ENCODE measurements at places on chromosomes 6 and 20.

DNA sequence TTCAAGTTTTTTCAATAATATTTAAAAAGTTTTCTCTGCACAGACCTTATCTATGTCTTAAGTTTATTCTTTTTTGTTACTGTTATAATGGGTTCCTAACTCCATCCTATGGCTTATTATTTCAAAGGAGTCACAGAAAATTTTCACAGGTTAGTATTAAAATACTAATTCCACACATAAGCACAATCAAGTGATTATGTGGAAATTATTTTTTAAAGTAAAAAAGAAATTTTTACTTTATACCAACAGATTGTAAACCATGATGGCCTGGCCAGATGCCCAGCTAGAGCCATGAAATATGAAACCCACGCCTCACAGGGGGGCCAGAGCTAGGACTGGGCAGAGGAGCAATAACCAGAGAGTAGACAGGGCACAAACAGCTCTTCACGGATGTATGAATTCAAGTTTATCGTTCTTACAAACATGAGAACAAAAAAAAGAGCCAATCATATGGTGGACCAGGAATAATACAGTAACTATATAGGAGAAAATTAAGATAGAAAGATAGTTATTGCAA is 34.0 kb downstream of the NUDT3 start:
- DNase-seq, result no peak

GRCh38 chr6:76441875-76442274 is 369.4 kb upstream of the IMPG1 start:
- no peak for DNase-seq

- no peak for DNase-seq
Observed at GRCh38 chr6:89007209-89008000, 44.0 kb upstream of the RNGTT start.

DNA sequence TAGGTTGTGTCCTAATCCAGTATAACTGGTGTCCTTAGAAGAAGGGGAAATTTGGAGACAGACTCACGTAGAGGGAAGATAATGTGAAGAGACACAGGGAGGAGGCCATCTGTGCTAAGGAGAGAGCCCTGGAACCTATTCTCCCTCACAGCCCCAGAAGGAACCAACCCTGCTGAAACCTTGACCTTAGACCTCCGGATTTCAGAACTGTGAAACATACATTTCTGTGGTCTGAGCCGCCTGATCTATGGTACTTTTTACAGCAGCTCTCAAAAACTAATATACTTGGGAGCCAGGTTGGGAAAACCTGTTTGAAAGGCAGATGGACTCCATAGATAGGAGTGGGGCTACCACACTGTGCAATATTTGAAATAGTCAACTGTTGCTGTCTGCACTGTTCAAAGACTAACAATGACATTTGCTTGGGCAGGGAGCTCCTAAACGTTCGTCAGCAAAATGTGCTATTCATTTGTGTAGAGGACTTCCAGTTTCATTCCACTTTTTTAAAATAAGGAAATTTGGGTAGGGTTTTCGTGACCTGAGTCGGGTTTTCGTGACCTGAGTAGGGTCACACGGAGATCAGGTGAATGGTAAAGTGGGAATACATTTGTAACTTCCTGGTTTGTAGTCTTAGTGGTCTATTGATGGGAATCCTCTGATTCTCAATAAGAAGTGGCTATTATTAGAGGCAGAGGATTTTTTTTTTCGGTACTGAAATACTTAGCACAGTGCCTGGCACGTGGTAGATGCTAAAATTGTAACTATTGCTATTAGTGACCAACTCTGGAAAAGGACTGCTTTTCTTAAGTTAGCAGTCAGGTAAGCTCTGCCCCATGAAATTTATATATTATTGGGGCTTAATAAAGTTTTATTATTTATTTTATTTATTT is 11.4 kb downstream of the TAGAP start:
- no peak for DNase-seq

GRCh38 chr6:46323312-46323965 is 152.7 kb upstream of the ENPP5 start:
- no peak for DNase-seq

- DNase-seq, result no peak
Observed at GRCh38 chr6:88157106-88157505, 9.0 kb downstream of the CNR1 start.

DNA sequence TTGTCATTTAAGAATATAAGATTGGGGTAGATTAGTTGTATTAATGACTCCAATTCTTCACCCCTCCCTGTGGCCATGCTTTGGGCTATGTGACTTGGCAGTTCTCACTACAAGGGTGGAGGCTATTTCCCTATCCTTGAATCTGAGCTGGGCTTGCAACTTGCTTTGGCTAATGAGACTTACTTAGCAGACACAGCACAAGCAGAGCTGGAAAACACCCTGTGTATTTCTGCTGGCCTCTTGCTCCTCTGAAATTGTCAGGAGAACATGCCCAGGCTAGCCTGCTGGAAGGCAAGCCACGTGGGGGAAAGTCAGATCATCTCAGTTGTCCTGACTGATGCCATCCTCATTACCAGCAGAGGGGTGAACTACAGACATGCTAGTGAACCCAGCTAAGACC is 126.5 kb upstream of the HDGFL1 start:
- no peak for DNase-seq

- DNase-seq, result peak; percentile 75
Observed at GRCh38 chr20:32902456-32903420, 44.0 kb downstream of the EFCAB8 start.

DNA sequence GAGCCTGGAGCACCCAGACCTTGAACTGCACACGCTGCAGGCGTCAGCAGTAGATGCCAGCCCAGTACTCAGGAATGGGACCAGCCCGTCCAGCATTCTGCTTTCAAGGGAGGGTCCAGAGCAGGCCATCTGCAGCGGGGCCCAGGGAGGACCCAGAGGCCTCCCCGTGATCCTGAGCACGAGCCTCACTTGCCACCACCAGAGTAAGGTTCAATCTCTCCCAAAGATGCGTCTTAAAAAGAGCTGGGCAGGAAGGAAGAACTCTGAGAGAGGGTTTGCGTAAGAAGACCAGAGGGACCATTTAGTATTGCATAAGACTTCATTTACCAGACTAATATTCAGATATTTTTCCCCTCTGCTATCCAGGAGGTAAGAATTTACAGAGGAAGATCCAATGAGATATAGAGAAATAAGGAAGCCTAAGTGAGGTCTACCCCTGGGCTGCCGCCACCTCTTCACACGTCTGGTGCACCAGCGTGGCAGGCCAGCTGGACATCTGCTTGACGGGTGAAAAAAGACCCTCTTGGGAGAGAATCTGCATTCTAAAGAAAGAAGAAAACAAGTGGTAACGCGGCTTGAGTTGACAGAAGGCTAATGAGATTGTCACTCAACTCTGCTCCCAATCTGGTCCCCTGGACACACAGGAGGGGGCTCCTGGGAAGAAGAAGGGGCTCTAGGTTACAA is 107.3 kb downstream of the PRND start:
- DNase-seq, result no peak

DNA sequence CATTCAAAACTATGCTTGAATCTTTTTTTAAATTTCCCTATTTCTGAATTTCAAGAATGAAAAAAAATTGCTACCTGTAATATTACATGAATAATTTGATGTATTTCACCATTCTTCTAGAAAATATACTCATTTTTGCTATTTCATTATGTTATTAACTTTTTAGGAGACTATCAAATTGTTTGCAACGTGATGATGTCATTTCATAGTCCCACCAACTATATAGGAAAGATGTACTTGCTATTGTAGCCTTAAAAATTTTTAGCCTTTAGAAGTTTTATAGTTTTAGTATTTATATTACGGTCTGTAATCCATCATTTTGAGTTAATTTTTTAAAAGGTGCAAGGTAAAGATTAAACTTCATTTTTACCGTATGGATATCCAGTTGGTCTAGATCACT is 81.4 kb upstream of the AHI1 start:
- DNase-seq, result no peak

DNA sequence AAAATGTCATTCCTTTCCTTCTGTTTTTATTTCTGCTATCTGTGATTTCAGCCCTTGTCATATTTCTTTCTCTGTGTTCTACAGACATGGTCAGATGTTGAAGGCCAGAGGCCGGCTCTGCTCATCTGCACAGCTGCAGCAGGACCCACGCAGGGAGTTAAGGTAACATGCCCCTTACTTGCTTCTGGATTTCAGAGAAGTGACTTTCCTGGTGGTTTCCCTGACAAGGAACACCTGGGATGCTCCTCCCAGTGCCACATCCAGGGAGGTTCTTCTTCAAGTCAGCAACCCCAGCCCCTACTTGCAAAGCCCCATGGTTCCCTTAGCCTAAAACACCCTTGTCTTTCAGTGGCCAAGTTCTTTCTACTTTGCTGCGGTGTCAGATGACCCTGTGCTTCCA is 41.3 kb downstream of the CDH26 start:
- no peak for DNase-seq

DNA sequence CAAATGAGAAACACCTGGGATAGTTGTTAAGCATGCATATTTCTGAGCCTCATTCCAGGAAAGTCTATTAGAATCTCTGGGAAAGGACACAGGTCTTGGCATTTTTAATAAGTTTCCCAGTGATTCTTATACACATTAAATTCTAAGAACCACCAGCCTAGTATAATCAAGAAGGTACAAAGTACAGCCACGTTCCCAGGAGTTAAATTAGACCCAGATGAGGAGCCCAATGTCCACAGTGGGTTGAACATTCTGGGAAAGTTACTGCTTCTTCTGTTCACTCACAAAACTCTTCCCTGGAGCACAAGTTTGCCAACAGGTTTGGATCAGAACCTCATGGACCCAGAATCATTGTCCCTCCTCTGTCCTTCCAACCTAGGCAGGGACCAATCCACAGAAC is 90.4 kb downstream of the RCAN2 start:
- DNase-seq, result no peak

DNA sequence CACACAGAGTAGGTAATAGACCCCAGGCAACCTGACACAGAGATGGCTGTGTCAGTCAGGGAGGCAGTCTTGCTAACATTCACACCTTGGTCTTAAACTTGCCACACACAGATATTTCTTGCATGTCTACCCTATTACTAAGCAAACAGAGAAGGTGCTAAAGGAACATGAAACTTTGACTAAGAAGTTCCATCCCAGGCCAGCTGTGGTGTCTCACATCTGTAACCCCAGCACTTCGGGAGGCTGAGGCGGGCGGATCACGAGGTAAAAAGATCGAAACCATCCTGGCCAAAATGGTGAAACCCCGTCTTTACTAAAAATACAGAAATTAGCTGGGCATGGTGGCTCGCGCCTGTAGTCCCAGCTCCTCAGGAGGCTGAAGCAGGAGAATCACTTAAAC is 222.4 kb upstream of the JARID2 start:
- peak; percentile 53 for DNase-seq

GRCh38 chr6:36779227-36779626 is 60.0 kb downstream of the CPNE5 start:
- no peak for DNase-seq

GRCh38 chr6:79621579-79621978 is 9.6 kb upstream of the SH3BGRL2 start:
- no peak for DNase-seq

- no peak for DNase-seq
Observed at GRCh38 chr6:9250852-9251251, 815.5 kb upstream of the SLC35B3 start.

DNA sequence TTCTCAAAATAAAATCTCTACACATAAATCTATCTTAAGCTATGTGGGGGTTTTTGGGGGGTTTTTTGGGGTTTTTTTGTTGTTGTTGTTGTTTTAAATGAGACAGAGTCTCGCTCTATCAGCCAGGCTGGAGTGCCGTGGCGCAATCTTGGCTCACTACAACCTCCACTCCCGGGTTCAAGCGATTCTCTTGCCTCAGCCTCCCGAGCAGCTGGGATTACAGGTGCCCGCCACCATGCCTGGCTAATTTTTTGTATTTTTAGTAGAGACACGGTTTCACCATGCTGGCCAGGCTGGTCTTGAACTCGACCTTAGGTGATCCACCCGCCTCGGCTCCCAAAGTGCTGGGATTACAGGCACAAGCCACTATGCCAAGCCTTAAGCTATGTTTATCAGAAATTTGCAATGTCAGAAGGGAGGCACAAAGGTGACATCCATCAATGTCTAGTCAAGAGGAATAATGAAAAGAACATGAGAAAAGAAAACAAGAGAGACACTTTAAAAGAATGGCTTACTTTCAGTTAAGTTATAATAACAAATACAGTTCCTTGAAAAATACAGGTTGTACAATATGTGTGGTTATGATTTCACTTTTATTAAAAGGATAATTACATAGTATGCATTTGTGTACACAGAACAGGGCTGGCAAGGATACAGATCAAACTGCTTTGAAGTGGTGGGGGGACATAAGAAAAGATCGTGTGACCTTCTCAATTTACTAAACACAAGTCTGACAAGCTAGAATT is 28.6 kb downstream of the SLC23A2 start:
- no peak for DNase-seq

DNA sequence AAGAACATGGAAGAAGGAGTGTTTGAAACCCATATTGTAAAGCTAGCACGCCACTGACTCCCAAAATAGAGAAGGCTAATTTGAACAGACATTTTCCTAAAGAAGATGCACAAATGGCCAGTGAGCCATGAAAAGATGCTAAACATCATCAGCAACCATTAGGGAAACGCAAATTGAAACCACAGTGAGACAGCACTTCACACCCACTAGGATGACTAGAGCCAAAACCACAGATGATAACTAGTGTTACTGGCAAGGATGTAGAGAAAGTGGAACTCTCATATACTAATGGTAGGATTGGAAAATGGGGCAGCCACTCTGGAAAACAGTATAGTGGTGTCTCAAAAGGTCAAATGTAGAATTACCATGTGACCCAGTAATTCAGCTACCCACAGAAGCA is 58.2 kb downstream of the BMP7 start:
- DNase-seq, result no peak

DNA sequence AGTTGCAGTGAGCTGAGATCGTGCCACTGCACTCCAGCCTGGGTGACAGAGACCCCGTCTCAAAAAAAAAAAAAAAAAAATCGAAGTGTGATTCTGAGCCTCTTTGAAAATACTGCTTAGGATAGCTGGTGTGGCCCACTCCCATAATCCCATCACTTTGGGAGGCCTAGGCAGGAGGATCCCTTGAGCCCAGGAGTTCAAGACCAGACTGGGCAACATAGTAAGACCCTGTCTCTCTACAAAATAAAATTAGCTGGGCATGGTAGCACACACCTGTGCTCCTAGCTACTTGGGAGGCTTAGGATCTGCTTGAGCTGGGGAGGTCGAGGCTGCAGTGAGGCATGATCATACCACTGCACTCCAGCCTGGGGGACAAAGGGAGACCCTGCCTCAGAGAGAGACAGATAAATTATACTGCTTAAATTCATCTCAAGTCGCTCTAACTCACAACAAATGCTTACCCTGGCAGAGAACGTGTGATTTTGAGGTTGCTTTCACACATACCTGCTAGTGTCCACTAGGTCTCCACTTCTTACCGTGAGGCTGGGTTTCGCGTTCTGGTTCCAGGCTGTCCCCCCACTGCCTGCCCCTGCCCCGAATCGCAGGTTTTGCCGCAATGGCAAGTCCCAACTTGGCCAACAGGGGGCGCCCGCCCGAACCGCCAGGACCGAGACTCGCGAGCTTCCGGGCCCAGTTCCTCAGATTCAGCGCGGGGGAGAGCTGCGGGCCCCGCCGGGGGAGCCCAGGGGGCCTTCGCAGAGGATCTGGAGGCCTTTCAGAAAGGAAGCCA is 12.3 kb upstream of the TMC2 start:
- DNase-seq, result peak; percentile 91
